ENCODE measurements at places on chromosomes 1 and 21.

DNA sequence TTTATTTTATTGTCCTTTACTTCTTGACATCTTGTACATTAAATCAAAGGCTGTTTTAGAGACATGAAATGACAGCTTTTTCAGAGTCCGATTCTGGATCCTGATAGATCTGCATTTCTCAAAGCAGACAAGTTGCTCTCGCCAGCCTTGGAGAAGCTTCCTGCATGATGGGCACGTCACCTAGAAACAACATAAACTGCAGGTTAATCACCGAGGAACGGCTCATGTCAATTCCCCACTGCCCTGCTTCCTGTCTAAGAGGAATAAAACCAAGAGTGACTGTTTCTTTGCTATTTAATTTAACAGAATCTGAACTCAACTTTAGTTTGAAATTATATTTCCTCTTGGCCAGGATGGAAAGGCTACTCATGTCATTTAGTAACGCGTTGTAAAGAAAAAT, 77.0 kb downstream of the RWDD3 start:
- no peak for DNase-seq

DNA sequence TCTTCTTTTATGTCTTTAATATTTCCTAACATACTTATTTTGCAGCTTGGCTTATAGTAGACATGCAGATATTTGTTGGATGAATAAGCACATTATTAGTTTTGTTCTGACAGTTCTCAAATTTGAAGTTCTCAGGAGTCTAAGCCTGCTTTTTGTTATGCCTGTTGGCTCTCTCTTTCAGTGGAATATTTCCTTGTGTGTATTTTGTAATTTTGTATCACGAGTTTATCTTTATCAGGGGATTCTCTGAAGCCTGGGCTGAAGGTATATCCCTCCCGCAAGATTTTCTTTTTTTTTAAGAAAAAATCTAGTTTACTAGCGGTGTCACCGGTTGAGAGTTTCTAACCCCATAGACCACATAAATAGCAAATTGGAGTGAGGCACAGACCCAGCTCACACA, 105.9 kb downstream of the RGL1 start:
- no peak for DNase-seq

DNA sequence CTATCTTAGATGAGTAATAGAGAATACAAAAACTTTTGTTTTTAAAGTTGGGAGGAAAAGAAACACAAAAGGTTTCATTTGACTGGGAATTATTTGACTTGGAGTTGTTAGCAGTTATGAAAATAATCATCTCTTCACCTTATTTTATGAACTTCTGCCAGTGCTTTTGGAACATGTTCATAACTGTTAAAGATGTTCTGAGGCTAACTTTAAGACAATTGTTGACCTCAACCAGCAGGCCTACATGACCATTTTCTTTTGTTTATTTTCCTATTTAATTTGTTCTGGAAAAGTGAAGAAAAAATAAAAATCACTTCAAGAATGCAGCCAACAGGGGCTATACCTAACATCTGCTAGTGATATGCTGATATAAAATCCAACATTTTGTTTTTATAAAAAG, 37.4 kb downstream of the JAM2 start:
- no peak for DNase-seq

DNA sequence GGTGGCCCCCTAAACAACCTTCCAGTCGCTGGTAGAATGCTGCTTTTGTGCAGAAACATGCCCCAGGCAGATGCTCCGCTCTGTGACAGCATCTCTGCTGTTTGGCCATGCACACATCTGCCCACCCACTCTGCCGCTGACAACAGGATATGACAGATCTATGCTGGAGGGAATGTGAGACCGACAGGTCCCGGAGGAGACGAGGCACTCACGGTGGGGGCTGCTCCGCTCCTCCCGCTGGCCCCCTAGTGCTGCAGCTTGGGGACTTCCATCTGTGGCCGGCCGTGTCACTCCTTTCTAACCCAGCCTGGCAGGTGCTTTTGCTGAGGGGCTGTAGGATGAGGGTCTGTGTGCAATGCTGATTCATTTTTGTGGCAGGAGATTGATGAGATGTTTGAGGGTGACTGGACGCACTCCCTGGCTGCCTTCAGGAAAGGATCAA, 49.1 kb upstream of the DMRTB1 start:
- DNase-seq: no peak

DNA sequence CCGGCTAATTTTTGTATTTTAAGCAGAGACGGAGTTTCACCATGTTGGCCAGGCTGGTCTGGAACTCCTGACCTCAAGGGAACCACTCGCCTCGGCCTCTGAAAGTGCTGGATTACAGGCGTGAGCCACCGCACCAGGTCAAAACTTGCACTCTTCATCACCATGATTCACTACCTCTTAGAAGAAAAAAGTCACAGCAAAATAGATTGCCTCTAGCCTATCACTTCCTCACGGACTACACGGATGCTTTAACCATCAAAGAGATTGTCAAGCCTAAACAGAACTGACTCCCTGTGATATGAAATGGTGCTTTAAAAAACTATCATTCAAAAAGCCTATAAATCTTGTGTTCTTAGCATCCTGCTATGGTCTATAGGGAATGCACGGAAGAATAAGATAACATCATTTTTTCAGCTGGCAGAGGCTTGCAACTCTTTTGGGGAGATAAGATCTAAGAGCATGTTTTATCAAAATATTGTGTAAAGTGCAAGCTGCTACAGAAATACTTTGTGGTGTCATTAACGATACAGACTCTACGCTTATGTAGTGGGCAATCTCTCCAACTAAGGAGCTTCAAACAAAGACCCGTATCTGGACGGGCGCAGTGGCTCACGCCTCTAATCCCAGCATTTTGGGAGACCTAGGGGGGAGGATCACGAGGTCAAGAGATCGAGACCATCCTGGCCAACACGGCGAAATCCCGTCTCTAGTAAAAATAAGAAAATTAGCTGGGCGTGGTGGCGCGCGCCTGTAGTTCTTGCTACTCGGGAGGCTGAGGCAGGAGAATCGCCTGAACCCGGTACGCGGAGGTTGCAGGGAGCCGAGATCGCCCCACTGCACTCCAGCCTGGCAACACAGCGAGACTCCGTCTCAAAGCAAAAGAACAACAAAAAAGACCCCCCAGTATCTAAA, 966 bp downstream of the TFB2M start:
- no peak for DNase-seq

GRCh38 chr1:75431843-75432242, 179.1 kb downstream of the SLC44A5 start:
- no peak for DNase-seq

GRCh38 chr1:175629318-175629694, 114.1 kb downstream of the TNR start:
- DNase-seq: no peak

GRCh38 chr1:40059338-40059959, 18.9 kb downstream of the CAP1 start:
- DNase-seq: no peak

- no peak for DNase-seq
Observed at GRCh38 chr21:22223385-22223784, 1225.2 kb downstream of the NCAM2 start.

DNA sequence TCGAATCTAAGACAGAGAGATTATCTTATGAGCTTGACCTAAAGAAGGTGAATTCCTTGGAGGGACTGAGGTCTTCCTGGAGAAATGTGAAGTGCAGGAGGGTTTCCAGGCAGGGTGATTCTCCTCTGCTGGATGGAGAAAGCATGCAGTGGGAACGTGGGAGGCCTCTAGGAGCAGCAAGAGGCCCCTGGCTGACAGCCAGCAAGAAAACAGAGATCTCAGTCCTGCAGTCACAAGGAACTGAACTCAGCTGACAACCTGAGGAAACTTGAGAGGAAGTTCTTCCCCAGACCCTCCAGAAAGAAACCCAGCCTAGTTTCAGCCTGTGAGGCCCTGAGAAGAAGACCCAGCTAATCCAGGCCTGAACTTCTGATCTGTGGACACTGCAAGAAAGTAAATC, 345.9 kb downstream of the FAM72C start:
- DNase-seq: no peak

- no peak for DNase-seq
Observed at GRCh38 chr1:178536329-178536728, 23.4 kb downstream of the TEX35 start.

DNA sequence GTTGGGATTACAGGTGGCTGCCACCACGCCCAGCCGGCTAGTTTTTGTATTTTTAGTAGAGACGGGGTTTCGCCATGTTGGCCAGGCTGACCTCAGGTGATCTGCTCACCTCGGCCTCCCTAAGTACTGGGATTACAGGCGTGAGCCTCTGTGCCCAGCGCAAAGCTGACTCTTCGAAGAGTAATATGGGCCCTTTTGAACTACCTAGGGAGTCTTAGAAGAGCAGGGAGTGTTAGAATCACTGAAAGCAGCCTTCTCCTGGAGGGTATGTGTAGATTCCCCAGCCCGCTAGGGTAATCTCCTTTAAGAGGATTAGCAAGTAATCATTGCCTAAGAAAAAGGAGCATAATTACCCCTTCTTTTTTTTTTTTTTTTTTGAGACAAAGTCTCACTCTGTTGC, 6.5 kb upstream of the MAST2 start:
- DNase-seq: no peak

DNA sequence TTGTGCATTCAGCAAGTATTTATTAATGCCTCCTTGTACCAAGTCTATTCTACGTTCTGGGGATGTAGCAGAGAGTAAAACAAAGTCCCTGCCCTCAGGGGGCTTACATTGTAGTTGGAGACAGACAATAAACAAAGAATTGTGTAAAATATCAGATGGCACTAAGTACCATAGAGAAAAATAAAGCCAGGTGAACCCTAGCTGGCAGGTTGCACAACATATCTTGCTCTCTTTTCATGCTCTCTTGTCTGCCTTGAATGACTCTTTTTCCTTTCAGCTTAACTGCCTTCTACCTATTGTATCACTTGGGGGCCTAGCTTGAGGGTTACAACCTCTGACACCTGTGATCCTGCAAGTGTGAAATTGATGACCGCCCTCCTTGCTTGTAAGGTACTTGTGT, 20.7 kb upstream of the FASLG start:
- DNase-seq: no peak

DNA sequence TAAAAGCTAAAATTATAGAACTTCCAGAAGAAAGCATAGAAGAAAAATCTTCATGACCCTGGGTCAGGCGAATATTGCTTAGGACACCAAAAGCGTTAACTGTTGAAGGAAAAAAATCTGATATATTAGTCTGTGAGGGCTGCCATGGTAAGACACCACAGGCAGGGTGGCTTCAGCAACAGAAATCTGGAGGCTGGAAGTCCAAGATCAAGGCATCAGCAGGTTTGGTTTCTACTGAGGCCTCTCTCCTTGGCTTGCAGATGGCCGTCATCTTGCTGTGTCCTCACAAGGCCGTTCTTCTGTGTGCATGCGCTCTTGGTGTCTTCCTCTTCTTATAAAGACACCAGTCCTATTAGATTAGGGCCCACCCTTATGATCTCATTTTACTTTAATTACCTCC, 14.5 kb downstream of the IFNLR1 start:
- no peak for DNase-seq

GRCh38 chr1:211932933-211933254, 102.3 kb upstream of the LPGAT1 start:
- no peak for DNase-seq

GRCh38 chr1:31127266-31127665, 61.7 kb upstream of the PUM1 start:
- no peak for DNase-seq

- DNase-seq: no peak
Observed at GRCh38 chr1:36089393-36090121, 865 bp downstream of the ADPRS start.

GRCh38 chr1:117674521-117675400, 68.9 kb downstream of the TENT5C start:
- DNase-seq: no peak

DNA sequence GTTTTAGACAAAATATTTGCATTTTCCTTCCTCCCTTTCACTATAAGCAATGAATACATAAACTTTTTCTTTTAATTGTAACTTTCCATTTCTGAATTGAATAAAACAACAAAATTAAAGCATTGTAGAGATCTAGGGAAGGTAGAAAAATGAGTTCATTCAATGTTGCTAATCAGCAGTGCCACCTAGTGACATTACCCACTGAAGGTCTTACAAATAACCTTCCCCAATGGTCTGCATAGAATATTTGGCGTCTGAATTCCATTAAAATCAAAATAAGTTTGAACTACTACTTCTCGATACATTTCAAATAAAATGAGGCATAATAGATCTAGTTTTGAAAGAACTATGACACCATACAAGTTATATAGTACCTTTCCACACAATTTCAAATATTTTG, 19.6 kb downstream of the FH start:
- peak; percentile 9 for DNase-seq

GRCh38 chr1:26922901-26923300, 1.4 kb downstream of the NUDC start:
- no peak for DNase-seq

DNA sequence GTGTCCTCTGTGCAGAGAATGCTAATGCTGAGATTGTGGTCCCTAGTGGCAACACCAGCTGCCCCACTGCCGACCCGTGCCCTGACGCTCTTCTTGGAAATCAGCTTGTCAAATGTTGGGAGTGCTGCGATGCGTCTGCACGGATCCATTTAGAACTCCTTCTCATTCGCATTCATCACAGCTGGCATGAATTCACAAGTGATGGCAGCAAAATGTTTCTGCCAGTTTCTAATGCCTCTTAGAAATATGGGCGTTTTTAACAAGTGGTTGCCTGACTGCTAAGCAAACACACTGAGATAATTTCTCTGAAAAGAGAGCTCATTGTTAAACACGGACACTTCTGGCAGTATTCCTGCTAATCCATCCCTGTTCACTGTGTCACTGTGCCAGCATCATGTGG, 131.9 kb upstream of the KCNJ6 start:
- no peak for DNase-seq

- DNase-seq: no peak
Observed at GRCh38 chr1:244054247-244054923, 3.3 kb downstream of the ZBTB18 start.

- no peak for DNase-seq
Observed at GRCh38 chr1:113042285-113043143, 30.5 kb upstream of the LRIG2 start.

- no peak for DNase-seq
Observed at GRCh38 chr1:180358649-180359048, 128.6 kb downstream of the LHX4 start.

- DNase-seq: no peak
Observed at GRCh38 chr1:11856698-11857097, 2.0 kb downstream of the NPPB start.

GRCh38 chr21:45166931-45167330, 92.6 kb downstream of the ADARB1 start:
- no peak for DNase-seq

DNA sequence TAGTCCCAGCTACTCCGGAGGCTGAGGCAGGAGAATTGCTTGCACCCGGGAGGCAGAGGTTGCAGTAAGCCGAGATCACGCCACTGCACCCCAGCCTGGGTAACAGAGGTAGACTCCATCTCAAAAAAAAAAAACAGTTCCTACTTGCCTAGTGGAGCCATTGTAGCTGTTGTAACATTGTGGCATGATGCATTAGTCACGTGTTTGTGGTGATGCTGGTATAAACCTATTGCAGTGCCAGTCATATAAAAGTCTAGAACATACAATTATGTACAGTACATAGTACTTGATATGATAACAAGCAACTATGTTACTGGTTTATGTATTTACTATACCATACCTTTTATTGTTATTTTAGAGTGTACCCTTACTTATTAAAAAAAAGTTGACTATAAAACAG, 16.2 kb downstream of the KYAT3 start:
- DNase-seq: no peak

- no peak for DNase-seq
Observed at GRCh38 chr1:117846674-117847425, 82.6 kb downstream of the GDAP2 start.

GRCh38 chr1:10171105-10171767, 39.1 kb upstream of the KIF1B start:
- no peak for DNase-seq
